ENCODE measurements at places on chromosomes 11 and 22.

DNA sequence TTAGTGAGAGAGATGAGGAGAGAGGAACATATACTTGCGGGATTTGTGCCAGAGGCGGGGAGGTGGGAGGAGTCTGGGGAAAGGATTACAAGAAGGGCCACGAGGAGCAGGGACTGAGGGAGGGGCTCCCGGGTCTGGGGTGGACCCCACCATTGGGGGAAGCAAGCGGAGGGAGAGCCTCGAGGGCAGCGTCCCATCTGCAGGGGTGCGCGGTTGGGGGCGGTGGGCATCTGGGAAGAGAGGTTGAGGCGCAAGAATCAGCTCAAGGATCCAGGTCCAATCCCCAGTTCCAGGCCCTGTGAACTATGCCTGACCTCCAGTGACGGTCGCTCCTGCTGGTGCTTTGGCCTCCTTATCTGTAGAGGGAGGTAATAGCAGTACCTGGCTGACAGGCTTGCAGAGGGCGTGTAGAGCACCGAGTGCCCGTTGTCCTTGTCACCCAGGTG, 38.0 kb downstream of the ADAMTS15 start:
- no peak for DNase-seq

DNA sequence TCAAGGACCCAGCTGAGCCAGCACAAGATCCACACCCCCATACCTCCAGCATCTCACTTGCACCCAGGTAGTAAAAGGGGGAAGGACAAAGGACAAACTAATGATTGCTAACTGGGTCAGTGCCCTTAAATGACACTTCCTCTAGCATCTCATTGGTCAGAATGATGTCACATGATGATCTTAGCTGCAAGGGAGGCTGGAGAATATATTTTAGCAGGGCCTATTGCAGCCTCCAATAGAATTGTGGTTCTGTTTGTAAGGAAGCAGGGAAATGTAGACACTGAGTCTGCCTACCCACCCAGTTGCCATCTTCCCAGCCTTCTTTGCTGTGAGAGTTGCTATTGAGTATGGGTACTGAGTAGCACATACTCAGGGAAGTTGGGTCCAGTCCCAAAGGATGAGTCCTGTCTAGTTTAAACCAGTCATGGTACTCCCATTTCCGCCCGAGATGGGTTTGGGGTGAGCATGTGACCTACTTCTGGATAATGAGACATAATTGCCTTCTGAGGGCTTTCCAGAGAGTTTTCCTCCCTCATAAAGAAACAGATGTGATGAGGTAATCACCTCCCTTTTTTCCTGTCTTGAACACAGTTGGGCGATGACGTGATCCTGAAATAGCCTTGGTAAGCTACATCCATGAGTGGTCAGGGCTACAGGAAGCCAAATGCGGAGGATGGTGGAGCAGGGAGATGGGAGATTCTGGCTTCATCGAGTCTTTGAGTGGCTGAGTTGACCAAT, 5.5 kb upstream of the DNAL4 start:
- no peak for DNase-seq

DNA sequence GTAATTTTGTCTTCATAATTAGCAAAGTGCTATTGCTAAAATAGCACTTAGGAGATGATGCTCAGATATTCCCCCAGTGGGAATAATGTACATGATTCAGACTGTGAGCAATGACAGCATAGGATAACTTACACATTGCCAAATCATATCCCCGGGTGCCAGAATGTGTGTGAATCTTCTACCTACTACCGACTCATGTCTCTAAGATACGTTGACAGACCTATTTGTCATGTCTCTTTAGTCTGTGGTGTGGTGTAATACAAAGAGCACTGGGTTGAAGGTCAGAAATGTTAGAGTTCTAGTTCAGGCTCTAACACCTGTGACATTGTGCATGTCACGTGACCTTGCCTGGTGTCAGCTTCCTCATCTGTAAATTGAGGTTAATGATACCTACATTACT, 31.0 kb upstream of the PICALM start:
- no peak for DNase-seq

DNA sequence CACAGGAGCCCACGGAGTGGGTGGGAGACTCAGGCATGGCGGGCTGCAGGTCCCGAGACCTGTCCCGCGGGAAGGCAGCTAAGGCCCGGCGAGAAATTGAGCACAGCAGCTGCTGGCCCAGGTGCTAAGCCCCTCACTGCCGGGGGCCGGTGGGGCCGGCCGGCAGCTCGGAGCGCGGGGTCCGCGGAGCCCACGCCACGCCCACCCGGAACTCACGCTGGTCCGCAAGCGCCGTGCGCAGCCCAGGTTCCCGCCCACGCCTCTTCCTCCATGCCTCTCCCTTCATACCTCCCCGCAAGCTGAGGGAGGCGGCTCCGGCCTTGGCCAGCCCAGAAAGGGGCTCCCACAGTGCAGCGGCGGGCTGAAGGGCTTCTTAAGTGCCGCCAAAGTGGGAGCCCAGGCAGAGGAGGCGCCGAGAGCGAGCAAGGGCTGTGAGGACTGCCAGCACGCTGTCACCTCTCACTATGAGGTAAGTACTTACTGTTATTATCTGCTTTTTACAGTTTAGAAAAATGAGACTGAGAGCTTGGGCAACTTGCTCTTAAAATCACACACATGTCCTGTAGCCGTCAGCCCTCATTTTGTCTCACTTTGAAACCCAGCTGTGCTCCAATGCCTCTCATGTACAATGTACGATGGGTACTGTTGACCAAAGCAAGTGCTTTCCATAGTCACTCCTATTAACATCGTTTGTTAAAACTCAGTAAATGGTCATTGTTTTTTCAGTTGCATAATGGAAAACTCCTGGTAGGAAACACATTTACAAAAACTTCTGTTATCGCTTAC, 12.2 kb upstream of the OR10D3 start:
- no peak for DNase-seq

DNA sequence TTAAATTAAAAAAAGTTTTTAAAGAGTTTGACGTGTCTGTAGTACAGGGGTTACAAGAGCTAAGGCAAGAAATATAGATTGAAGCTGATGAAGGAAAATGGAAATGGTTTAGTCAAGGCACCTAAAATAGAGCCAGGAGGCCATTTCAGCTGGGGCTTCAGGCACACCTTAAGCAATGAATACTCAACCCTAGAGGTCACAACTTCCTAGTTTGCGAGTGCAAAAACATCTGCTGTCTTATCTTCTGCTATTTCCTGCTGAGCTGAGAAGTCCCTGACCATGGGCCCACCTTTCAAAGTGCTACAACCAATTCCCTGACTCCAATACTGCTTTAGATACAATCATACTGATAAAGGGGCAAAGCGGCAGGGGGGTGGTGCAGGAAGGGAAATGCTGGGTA, 87.4 kb downstream of the DLG2 start:
- DNase-seq: no peak

DNA sequence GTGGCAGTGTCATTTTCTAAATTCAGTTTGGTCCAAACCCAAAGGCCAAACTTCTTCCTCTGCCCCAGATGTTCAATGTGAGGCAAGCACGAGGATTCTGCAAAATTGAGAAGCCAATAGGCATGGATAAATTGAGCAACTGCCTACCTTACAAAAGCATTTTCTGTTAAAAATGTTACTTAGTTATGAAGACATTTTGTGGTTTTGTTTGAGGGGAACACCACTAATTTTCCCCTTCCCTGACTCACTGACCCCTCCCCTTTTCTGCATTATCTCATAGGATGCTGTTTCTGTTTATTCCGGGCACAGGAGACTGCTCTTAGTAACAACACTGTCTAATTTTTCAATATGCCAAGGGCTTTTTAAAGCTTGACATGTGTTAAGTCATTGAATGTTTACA, 462.8 kb downstream of the INSC start:
- DNase-seq: no peak

GRCh38 chr22:42236268-42236667, 34.2 kb downstream of the TCF20 start:
- DNase-seq: no peak

DNA sequence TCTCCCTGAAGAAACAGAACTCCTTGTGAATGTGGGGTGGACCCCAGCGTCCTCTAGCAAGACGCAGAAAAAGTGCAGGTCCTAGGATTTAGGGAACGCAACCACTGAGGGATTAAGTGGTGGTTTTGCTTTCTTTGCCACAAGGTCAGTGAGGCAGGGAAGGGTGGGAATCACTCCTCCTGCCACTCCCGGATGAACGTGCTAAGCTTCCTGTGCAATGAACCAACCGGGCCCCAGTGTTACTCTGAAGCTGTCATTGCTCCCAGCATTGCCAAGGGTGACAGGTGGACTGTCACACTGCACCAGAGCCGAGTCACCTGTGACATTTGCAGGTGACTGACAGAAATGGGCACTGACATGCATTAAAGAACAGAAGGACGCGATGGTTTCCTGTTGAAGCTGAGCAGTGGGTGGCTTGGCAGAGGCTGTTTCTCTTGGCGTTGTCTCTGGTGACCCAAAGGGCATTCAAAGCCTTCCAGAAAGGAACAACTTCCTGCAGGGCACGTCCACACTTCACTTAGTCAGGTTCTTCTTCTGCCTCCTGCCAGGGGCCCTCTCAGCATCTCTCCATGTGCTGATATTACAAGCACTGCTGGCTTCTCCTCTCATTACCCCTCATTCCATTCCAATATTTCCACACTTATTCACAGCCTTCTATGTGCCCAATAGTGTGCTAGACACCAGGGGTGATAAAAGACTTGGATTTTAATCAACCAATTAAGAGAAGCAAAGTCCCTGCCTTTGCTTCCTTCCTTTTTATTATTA, 9.7 kb downstream of the KIRREL3 start:
- DNase-seq: no peak

DNA sequence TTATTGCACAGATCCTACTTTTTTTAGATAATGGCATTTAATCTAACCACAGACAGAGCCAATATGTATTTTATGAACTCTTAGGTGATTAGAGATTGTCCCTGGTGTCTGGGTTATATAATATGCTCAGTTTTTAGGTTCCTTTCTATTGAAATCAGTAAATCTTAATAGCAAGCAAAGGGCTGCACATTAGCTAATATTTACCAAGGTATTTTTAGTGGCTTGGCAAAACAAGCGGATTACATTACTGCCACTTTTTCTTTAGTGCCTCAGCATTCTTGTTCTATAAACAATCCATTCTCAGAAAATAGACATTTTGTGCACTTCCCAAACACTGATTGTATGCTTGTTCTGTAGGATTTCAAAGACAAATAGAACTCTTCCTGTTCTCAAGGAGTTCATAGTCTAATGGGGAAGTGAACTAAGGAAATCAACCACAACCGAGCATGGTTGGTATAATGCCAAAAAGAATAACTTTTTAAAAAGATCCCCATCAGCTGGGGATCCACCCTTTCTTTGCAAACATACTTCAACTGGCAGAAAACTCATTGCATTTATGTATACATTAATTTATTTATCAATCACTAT, 23.8 kb downstream of the KCNJ1 start:
- DNase-seq: no peak

DNA sequence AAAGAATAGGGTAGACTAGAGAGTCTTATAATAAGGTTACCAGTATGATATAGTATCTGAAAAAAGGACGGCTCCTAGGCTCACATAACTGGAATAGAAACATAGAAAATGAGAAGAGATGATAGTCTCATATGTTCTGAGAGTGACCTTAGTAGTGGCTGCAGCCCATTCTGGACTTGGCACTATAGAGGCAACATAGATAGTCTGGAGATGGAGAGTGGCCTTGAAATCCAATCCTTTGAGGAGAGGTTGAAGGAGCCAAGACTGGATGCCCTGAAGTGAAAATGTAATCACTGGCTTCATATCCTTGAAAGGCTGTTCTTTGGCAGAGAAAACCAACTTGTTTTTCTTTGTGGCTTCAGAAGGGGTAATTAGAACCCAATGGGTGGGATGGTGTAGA, 81.1 kb downstream of the STIM1 start:
- no peak for DNase-seq

DNA sequence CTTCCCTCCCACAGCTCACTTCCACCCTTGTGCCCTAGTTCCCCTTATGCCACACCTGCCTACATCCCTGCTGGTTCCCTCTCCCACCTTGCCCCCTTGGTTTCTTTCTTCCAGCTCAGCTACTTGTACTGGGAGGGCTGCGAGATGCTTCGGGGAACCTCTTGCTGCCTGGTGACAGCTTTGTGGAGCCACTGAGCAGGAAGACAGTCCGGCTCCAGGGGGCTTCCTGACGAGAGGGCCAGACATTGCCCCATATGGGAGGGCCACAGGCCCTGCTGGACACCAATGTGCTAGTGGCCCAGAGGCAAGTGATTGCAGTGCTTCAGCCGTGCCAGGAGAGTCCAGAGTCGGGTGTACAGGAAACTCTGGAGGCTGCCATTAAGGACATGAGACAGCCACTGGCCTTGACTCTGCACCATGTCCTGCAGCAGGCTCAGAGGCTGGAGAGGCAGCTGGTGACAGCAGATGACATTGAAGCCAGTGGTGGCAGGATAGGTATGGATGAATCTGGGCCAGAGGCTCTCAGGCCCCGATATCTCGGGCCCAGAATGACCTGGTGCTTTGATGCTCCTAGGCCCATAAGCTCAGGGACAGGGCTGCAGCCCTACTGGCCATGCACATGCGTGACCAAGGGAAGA, 54.3 kb downstream of the BTG4 start:
- DNase-seq: no peak

- DNase-seq: peak; percentile 12
Measured at GRCh38 chr11:123020968-123021367, 39.3 kb upstream of the BSX start.

DNA sequence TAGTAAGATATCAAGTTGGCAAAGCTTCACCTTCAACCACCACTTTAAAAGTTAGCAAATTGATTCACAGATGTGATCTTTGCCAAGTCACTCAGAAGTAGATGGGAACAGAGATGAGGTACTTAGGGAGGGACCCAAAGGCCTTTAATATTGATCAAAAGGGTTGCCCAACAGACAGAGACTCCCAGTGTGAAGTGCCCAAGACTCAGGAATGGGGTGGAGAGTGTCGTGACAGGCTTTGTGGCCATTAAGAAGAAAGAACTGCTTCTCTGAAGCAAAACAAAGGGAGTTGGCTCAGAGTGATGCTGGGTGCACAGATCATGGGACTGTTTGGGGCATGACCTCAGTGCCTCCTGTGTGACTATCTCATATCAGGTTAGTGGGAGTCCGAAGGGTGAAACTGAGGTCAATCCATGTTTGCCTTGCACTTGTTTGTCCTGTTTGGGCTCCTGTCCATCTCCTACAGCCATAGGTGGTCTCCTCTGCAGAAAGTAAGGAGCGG, 132.3 kb downstream of the APIP start:
- DNase-seq: no peak

- DNase-seq: no peak
Measured at GRCh38 chr11:78082146-78082545, 2.5 kb upstream of the NDUFC2 start.

GRCh38 chr11:75583718-75584658, 21.9 kb downstream of the SERPINH1 start:
- no peak for DNase-seq

- no peak for DNase-seq
Measured at GRCh38 chr22:19885841-19886592, 31.3 kb upstream of the GNB1L start.

DNA sequence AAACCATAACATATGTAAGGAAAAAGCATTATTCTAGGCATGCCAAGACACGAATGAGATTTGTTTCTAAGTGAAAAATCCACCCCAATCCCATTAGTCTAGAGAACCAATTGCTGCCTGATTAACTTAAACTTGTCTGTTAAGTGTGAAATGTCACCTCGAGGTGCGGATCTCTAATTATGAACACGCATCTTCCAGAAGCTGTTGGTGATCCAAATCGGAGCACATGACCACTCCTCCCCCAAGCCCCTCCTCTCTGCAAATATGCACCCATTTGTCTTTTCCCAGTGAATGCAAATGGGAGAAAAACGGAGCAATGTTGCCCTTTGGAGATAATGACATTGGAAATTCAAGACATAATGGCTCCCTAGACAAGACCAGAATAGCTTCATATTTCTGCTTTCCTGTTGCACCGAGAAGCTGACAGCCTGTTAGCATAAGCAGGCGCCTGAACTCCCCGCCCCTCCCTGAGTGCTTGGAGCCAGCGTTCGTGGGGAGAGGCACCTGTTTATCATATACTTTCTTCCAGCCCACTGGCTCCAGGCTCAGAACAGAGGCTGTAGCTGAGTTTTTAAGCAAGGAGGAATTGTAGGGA, 6.0 kb upstream of the FXYD6 start:
- DNase-seq: no peak
